Left forelimb (tissue), 1 donor: ENCODE measurements at places on chromosomes 2 and 18.

- peak; percentile 86 for DNase-seq
Observed at GRCh38 chr18:62018034-62018758, 125.4 kb upstream of the RNF152 start.

DNA sequence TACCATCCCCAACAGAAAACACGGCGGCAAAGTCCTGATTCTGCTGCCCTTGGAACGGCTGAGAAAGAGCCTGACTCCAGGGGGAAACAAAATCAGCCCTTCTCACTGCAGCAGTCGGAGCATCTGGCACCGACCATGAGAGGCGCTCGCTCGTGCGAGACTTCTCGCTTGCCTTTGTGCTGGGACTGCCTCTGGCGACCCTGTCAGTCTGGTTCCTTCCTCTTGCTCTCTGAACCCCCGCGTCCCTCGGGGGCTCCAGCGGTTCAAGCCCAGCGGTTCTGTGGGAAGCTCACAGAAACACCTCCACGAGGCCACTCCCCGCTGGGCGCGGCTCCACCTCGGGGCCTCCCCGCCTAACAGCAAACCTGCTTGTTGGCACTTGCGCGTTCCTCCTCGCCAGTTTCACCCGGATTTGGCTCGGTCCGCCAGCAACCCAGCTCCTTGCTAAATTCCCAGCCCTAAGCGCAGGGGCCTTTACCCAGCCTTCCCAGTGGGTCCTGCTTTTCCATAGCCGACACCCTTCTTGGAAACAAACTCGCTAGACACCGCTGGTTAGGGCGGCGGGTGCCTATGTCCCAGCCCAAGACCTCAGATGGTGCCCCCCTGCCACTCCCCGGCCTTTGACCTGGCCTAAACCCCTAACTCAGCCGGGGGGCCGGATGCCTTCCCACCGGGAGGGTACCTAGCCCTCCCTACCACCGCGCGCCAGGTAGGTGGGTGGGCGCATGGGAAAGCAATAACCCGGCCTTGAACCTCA, 2.2 kb downstream of the RND3 start:
- DNase-seq: peak; percentile 88

DNA sequence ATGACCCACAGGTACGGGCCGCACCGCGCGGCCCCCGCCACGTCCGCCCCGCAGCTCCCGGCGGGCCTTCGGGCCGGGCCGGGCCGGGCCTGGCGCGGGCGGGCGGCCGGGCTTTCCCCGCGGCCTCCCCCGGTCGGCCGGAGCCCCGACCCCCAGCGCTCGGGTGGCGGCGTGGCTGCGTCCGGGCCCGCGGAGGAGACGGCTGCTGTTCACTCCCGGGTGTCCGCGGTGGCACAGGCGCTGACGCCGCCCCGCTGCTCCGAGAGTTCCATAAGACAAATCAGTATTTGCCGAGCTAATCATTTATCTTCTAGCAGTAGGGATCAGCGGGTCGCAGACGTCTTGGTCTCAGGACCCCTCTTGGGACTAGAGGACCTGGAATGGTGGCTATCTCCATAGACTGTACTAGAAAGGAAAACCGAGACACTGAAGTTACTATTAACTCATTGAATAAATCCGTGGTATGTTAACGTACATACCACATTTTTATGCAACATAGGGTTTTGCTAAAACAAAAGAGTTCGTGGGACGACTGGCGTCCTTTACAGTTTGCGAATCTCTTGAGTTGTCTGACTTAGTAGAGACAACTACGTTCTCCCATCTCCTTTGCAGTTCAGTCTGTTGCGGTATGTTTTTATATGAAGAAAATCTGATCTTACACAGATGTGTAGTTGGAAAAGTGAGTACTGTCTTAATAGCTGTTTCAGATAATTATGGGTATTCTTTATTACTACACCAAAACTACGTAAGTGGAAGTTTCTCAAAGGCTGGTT, 500 bp downstream of the LIMS1 start:
- DNase-seq: peak; percentile 77

DNA sequence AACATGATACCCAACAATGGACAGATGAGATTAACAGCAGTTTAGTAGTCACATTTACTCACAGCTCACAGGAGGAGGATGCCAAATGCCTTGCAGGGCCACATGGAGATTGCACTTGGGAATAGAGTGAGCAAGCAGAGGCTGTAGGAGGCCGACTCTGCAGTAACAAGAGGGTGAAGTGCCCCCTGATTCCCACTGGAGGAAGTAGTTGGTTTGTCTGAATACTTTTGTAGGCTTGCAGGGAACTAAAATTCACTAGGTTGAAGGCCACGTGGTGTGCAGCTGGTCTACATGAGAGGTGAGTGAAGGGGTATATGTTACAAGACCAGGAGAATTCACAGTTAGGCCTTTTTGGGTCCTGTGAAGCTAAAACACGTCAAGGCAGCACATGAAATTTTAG, 419.3 kb upstream of the TNP1 start:
- no peak for DNase-seq

DNA sequence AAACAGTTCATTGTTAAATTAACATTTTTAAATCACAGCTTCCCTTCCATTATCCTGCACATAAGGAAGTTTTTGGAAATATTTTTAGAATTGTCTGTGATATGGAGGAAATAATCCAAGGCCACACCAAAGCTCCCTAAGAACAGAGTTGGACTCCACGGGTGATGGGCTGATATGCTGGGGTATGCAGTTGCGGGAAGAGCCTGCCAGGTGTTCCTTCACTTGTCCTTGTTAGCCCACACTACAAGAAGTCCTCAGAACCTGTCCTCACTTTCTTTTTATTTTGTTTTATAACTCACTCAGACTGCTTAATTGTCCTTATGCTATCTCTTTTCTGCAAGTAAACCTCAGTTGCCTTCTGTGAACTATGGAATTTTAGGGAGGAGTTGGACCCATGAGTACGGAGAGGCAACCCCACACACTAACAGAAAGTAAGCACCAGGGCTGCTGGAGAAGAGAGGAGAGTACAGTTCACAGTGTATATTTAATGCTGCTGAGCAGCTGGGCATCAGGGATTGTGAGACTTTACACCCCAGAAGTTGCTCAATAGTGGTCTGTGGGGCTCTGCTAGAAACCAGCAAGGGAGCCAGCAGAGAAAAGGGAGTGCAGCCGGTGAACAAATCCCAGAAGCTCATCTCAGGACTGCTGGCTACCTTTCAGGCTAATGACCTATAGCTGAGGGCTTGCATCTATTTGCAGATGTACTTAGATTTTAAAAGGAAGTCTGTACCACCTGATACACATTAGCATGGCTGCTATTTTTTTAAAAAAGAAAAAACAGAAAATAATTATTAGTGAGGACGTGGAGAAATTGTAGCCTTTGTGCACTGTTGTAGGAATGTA, 280.1 kb upstream of the STON1 start:
- no peak for DNase-seq

DNA sequence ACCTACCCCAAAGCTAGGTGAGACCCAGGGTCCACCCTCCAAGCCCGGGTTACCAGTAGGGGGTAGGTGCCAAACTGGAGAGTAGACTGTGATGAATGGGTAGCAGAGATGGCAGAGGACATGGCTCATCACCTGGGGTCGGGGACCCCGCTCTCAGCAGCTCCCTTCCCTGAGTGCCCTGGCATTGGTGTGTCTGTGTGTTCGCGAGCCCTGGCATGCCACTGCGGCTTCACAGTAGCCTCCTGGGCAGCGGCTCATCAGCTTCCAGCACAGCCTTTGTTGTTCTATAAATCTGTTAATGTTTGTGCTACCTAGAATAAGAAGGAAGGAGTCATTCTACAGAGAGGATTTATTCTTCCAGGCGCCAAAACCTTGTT, 62.6 kb upstream of the ALPP start:
- no peak for DNase-seq

GRCh38 chr2:108403494-108403893, 25.7 kb downstream of the SULT1C4 start:
- DNase-seq: no peak

DNA sequence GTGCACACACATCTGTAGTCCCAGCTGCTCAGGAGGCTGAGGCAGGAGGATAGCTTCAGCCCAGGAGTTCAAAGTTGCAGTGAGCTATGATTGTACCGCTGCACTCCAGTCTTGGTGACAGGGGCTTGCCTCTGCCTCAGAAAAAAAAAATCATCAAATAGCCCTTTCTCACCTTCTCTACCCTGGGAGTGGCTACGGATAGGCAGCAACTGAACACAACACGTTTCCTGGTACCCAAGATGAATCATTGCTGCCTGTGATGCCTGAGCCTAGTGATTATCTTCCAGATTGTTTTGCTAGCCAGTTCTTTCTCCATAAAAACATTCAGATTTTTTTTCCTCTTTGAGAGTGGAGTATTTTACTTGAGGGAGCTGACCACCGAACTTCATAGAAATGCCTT, 13.5 kb downstream of the INPP4A start:
- no peak for DNase-seq

- no peak for DNase-seq
Observed at GRCh38 chr2:47811668-47812067, 28.7 kb downstream of the MSH6 start.

DNA sequence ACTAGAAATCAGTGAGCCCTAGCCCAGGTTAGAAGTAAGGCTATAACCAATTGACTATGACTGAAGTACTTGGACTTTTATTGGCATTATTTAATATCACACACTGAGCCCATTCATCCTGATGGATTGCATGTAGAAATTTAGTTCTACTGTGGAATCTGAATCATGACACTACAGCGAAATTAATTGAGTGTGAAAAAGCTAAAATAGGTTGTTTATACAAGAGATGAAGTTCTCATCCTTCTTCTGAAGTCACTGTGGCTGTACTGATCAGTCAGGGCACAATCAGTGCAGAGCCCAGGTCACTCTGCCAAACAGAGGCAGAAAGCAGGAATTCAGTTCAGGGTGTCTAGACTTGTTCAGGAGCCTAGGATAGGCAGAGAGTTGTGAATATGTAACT, 158.9 kb downstream of the BABAM2 start:
- DNase-seq: no peak

DNA sequence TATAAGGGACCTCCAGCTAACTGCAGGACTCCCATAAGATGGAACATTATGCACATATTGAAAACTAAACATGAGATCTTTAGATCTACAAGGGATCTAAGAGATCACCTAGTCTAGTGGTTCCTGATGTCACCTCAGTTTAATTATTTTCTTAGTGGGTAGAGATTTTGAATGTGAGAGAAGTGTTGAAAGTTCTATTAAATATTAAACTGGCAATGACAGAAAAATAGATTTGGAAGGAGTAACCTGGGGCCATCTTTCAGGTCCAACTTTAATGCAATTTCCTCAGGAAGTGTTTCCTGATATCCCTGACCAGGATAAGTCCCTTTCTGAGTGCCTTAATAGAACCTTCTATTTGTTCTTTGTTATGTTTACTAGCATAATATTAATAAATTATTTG, 29.1 kb upstream of the CPS1 start:
- DNase-seq: no peak

DNA sequence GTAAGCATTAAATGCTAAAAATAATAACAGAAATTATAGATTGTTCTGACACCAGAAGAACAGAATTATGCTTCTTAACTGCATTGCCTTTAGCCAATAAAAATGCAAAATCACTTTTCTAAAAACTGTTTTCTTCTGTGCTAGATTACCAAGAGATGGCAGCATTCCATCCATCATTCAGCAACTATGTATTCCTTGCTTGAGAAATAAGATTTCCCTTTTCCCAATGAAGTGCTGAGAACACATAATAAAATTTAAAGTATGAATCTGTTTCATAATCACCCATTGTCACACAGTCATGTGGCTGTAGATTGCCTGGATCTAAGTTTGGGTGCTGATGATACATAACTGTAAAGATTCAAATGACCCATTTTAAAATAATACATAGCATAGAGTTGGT, 504.2 kb downstream of the TDRD15 start:
- no peak for DNase-seq

DNA sequence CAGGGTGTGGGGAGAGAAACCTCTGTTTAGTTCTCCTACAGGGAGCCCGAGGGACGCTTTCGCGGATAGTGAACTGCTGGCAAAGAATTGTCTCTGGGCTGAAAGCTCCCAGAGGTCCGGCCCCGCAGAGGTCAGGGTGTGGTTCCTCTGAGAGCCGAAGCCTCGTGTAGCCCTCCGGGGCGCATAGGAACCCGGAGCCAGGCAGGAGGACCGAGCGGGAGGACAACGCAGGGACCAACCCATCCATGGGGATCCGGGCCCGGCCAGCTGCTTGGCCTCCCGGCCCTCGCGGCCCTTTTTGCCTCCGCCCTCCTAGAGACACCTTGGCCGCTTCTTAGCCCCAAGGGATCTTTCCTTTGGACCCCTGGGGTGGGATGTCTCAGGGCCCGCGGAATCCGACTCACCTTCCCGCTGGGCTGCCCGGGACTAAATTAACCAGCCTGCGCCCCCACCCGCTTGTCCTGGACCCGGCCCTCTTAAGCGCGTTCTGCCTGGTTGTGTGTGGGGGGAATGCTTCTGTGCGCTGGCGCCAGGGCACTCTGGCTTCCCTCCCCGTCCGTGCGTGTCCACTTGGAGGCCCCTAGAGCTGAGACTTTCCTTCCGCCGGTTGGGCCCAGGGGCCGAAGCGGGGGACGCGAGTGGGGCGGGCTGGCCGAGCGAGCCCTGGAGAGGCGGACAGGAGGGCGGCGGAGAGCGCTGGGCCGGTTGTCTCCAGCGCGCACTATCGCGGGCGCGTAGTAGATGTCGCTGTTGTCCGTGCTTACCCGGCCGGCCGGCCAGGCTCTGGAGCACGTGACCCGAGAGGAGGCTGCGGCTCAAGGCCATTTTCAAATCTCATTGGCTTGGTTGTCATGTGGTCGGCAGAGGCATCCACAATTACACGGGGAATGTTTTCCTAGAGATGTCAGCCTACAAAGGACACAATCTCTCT, at the start of gene HOXD10:
TSS of gene HOXD10 (plus strand) at position 896 of the 931 bp plus-strand sequence. CDS start 56 bp downstream, outside the sequence.
- DNase-seq: peak; percentile 92

DNA sequence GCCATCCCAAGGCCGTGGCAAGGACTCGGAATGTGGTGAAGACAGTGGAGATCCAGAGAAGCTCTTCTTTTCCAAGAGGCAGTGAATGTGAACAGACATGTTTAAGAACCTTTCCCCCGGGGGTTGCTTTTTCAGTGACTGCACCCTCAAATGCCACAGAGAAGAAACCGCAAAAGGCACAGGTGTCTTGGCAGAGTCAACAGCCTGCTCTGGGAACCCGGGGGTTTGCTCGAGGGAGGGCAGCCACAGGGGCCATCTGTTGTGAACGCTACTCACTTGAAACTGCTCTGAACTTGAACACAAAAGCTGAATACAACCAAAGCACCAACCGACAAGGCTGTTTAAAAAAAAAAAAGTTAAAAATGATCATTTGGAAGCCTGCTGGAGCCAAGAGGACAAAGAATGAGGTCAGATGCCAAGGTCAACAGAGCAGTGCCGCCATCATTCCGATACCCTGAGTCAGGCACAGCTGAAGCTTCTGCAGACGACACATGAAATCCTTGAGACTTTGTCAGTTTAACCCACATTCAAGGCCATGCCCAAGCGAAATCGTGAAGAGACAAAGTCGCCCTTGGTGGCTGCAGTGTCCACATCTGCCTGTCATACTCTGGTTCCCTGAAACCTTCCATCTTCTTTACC, 47.4 kb downstream of the PSMG2 start:
- no peak for DNase-seq
